ENCODE measurements at places on chromosomes 7 and 10.
A peak's percentile ranks its signal among the peaks of the same experiment; 100 is the strongest.

DNA sequence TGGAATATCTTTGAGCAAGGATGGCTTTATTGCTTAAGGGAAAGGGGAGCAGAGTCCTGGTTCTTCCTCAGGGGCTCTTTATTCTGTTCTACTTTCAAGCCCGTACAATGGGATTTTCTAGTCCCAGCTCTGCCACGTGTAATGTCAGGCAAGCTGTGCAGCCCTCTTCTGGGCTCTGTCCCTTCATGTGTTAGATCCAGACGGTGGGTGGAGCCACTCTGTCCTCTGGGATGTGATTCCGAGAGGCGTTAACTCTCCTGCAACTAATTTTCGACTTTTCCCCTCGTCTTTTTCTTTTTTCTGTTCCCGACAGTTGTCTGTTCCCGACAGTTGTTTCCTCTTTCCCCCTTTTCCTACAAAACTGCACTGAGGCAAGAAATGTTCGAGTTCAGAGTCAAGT lies 34.8 kb downstream of the FBH1 start:
- DNase-seq, result no peak

GRCh38 chr7:44378744-44379143 lies 53.4 kb upstream of the CAMK2B start:
- no peak for DNase-seq

DNA sequence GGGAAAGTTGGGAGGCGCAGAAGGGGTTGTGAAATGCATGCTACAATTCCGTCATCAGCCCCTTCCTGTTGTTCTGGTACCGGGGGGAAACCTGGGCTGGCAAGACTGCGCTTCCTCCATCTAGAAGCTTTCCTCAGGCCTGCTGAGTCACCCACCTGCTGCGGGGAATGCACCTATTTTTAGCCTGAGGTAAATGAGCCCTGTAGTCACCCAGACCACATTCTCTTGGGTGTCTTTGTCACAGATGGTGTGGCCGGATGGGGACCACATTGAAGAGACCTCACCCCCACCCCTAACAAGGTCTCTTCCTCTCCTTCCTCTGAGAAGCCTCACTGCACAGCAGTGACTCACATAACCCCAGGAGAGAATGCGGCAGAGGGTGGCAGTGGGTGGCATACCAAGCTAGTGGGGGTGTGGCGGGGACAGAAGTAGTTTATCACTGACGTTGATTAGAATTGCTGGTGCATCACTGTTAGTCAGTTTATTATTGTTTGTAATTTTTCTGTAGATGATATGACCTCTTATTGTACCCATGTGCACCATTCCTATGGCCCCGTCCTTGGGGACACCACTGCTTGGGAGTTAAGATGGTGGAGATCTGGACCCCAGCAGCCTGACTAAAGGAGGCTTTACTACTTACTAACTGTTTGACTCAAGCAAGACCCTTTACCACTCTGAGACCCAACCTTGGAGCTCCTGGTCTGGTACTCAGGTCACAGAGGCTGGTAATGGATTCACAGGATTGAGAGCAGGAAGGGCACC lies 83.0 kb upstream of the DUSP5 start:
- DNase-seq, result peak; percentile 91

DNA sequence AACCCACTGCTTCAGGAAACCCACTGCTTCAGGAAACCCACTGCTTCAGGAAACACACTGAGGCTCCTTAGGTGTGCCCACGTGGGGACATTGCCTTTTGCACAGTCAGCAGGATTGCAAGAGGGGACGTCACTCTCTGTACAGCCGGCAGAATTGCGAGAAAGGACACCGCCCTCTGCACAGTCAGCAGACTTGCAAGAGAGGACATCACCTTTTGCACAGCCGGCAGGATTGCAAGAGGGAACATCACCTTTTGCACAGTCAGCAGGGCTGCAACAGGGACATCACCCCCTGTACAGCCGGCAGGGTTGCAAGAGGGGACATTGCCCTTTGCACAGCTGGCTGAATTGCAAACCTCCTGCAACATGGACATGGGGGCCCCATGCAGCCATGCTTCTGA lies 407.6 kb downstream of the GLRX3 start:
- DNase-seq, result no peak

- DNase-seq, result no peak
Observed at GRCh38 chr10:128130051-128130450, 3.8 kb upstream of the MKI67 start.
